ENCODE measurements at places on chromosomes 5 and 9.

GRCh38 chr5:5423586-5423985 lies 1.1 kb downstream of the ICE1 start:
- no peak for DNase-seq

GRCh38 chr5:114174131-114174530 lies 187.7 kb upstream of the KCNN2 start:
- no peak for DNase-seq

- no peak for DNase-seq
Observed at GRCh38 chr5:164341056-164341619, 835.7 kb downstream of the MAT2B start.

DNA sequence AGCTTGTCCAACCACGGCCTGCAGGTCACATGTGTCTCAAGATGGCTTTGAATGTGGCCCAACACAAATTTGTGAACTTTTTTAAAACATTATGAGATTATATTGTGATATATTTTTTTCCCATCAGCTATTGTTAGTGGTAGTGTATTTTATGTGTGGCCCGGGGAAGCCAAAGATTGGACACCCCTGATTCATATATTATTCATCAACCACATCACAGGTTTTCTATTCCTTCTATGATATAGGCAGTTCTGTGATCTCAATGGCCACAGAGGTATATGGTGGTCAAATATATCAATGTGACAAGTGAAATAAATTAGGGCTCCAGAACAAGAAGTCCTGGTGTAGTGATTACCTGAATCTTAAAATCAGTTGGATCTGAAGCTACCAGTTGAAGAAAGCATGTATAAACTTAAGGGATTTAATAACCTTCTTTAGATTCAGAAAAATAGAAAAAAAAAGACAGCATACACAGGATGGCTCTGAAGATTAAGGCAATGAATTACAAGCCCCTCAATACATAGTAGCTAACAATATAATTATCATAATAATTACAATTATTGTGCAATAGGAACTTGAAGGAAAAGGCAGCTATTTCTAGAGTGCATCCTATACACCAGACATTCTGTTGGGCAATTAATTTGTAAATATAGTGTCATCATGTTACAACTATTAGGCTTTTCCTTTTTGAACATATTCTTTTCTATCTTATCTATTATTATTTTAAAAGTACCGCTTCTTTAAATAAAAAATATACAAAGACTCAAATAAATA lies 530.4 kb upstream of the PTPRD start:
- DNase-seq: no peak

GRCh38 chr9:127267793-127268525 lies 3.4 kb downstream of the GARNL3 start:
- no peak for DNase-seq

DNA sequence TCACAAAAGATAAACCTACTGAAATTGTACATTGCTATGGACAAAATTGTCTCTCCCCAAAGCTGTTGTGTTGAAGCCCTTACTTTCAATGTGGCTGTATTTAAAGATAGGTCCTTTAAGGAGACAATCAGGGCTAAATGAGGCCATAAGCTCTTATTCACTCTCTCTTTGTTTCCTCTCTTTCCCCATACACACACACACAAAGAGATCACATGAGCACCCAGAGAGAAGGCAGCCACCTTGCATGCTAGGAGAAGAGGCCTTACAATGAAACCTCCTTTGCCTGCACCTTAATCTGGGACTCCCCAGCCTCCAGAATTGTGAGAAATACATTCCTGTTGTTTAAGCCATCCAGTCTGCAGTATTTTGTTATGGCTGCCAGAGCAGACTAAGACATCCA lies 1295.6 kb upstream of the CDH6 start:
- DNase-seq: no peak

DNA sequence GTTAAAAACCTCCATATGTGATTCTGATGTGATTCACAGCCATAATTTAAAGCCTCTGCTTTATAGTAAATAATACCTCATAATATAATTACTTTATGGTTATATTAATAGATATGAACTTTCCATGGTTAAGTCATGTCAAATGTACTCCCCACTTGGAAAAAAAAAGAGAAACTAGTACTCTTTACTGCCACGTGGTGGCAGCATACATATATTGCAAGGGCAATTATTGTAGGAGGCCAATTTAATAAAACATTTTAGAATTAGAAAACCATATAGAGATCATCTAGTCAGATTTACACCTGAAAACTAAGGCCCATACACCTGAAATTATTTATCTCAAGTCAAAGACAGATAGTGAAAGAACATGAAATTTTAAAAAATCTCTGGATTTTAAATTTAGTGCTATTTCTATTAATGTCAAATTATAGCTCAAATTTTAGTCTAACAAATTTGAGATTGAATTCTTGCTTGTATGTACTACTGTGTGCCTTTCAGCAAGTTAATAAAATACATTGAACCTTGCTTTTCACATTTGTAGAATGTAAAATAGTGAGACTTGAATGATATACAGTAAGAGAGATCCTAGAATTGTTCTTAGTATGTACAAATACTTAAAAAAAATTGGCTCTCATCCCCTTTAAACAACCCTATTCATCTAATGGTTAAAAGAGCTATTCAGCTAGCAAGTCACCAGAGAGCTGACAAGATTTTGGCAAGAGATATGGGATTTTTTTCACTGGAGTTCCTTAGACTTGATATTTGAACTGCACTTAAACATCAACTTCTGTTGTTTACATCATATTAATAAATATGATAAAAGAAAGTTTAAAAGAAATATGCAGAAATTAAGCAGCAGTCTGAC lies 603.8 kb downstream of the TLE4 start:
- DNase-seq: no peak

Measured in stimulated activated CD4-positive, alpha-beta T cell treated with anti-CD3 and anti-CD28 coated beads, Interleukin-1b, Interleukin-23, amount 100 ng/mL, for 48 hours (primary cell).